ENCODE measurements at places on chromosomes 4 and X.

DNA sequence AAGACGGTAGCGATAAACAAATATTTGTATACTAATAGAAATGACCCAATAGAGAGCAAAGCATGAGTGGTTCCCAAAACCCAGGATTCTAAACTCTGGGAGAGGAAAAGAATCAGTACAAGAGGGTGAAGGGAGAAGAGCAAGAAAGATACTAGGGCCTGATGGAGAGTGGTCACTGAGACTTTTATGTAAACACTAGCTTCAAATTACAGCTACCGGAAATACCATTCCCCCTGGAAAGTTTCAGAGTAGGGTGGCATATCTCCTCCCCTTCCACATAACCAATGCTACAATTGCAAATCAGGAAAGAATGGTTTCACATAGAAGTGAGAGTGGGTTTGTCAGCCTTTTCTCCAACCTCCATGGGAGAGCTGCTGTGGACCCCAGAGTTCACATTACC, 77.1 kb downstream of the EIF4E start:
- DNase-seq = no peak

DNA sequence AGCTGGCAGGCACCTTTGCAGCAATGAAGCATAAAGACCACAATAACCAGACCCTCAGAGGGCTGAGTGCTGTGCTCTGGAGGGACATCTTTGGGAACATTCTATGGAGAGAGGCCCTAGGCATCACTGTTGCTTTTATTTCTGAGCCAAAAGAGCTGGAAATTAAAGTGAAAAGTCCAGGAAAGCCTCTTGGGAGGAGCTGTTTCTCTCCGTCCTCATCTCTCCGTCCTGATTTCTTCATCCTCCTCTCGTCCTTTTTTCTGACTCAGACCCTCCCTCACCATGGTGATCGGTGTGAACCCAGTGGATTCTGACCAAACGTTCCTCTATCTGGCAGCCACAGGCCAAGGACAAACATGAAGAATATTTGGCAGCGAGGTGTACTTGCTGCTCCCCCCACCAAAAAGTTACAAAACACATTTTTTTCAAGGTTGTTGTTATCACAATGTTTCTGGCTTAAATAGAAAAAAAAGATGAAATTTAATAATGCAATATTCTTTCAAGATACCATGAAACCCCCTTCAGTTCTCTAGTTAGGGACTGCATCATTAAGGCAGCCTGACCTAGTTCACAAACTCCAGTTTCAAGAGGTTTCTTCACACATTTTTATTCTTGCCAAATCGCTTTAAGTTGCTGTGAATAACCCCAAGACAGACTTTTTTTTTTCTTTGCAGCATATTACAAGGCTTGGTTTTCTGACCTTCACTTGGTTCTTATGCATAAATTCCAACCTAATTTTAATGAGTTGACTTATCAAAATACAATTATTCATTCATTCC, 80.2 kb downstream of the SCD5 start:
- DNase-seq = no peak

GRCh38 chr4:81498551-81499099, 26.9 kb upstream of the RASGEF1B start:
- no peak for DNase-seq

DNA sequence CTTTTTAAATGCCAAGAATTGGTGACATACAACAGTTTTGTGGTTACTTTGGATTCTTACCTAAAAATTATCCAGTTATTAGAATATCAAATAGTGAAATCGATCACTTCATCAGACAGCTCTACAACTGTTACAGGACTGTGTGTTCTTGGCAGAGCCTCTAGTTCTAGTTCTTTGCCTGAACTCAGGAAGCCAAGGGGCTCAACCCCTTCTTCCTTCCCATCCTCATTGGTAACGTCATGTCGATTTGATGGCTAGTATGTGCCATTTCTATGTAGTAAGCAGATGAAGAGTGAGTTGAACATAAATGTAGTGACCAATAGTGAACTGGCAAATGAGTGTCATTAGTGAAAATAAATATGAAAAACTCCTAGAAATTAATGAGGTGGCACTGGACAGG, 59.4 kb upstream of the LIMCH1 start:
- no peak for DNase-seq

DNA sequence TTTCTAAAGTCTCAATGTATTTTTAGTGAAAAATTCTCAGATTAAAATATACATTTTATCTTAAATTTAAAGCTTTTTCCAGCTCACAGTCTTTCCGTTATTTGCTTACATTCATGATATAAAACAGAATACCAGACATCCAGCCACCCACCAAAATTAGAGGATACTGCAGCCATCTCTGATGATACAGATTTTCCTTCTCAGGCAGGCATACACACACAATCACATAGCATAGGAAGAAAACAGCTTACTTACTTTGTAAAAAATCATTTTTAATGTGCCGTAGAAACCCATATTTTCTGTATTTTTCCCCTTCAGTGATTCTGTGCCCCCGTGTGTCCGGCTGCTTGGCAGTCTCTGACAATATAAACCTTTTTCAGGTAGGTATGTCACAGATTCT, 183.7 kb downstream of the FBXW7 start:
- no peak for DNase-seq

- DNase-seq = no peak
Observed at GRCh38 chr4:178681871-178682270, 1239.6 kb upstream of the AGA start.

DNA sequence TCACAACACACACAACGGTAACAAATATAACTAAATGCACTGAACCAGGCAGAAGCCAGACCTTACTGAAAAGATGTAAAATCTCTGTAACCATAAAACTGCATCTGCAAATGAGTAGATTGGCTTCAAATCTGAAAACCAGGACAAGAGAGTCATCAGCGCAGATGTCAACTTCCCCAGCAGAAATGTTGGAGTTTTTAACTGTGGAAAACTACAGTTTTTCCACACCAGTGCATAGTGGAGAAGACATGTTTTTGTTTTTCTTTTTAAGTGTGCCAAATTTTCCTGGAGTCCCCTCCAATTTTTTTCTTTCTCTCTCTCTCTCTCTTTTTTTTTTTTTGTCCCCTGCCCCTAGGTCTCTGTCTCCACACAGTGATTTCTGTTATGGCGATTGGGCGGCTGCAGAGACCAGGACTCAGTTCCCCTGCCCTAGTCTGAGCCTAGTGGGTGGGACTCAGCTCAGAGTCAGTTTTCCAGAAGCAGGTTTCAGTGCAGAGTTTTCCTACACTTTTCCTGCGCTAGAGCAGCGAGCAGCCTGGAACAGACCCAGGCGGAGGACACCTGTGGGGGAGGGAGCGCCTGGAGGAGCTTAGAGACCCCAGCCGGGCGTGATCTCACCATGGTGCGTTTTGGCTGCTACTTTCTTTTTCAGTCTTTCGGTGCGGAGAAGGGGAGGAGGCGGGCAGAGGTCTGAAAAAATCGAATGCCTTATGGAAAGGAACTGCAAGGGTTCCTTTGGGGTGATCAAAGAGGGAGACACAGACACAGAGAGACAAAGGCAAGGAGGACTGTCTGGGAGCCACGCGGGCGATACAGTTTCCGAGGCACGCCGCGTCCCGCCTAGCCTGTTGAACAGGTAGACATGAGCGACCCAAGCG, at the start of gene GUCY1A1:
Gene GUCY1A1 (plus strand): TSS at position 505 of the 878 bp plus-strand sequence. CDS start 30,020 bp downstream, outside the sequence.
- DNase-seq = no peak

GRCh38 chr4:59536428-59536827, 1663.7 kb upstream of the ADGRL3 start:
- DNase-seq = no peak

DNA sequence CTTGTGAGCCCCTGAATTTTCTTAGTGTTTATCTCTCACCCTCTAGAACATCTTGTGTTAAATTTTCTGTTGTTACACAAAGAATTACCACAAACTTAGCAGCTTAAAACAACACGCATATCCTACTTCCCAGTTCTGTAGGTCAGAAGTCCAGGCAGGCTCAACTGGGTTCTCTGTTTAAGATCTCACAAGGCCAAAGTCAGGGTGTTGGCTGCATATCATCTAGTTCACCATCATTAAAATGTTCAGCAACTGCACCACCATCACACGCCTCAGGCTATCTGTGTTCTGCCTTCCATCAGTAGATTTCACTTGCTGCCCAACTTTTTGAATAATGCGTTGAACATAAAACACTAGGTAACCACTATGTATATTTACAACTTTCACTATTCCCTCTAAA, 130.5 kb downstream of the PARM1 start:
- no peak for DNase-seq

- no peak for DNase-seq
Observed at GRCh38 chr4:113998531-113998930, 19.1 kb upstream of the ARSJ start.

- no peak for DNase-seq
Observed at GRCh38 chr4:4423706-4424498, 37.0 kb downstream of the NSG1 start.

- DNase-seq = no peak
Observed at GRCh38 chr4:176868676-176869075, 76.0 kb upstream of the VEGFC start.

DNA sequence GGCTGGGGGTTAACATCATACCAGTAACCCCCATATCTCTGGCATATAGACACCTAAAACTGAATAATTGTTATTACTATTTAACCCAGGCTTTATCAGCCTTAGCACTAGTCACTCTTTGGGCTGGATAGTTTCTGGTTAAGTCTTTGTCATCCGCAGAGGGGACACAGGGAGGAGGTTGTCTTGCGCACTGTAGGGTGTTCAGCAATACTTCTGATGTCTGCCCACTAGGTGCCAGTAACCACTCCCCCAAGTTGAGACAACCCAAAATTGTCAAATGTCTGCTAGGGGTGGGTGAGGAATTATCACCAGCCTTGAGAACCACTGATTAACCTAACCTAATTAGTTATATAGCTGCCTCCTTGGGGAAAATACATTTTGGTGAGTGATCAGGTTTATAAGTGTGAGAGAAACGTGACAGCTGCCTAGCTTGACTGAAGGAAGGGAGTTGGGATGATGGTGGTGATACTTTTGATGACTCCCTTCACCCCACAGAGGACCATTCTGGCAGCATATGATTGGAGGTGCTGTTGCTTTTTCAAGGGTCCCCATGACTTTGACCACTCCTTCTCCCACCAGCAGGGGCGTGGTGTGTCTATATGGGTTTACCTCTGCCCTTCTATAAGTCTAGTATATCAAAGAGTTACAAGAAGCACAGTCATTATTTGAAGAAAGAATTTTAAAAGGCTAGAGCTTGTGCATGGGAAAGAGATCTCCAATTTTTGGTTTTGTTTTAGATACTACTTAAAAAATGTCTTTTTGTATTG, 140.9 kb downstream of the STIM2 start:
- no peak for DNase-seq

GRCh38 chr4:71304289-71304850, 34.5 kb upstream of the SLC4A4 start:
- no peak for DNase-seq

GRCh38 chrX:4936315-4936714, 1222.9 kb upstream of the PRKX start:
- DNase-seq = no peak
